NCI-H1417 treated with DMSO at 0.1 percent for 48 hours (cell line): ENCODE measurements at places on chromosomes 6 and 20.

- DNase-seq = no peak
Measured at GRCh38 chr6:136412410-136412809, 122.8 kb upstream of the BCLAF1 start.

DNA sequence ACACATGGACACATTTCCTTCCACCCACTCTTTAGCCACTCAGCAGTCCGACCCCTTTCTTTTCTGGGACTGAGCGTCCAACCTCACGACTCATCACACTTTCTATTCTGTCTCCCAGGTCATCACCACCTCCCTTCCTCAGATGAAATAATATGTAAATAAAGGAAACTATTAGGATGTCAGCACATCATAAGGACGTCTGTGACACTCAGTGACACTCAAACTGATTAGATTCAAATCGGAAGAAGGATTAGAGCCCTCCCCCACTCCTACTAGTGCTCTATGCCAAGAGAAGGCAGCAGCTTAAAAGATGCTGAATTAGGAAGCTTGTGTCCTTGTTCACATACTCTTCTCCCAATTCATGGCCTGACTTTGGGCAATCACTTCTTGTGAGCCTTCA is 113.6 kb downstream of the TNFRSF21 start:
- no peak for DNase-seq

GRCh38 chr6:135351635-135352034 is 145.9 kb downstream of the AHI1 start:
- no peak for DNase-seq

DNA sequence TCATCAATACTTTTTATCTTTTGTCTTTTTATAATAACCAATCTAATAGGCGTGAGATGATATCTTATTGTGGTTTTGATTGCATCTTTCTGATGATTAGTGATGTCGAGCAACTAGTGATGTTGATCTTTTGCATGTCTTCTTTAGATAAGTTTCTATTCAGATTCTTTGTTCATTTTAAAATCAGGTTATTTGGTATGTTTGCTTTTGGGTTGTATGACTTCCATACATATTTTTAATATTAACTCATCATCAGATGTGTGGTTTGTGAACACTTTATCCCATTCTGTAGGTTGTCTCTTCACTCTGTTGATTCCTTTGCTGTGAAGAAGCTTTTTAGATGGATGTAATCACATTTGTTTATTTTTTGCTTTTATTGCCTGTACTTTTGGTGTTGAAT is 295.8 kb downstream of the BCKDHB start:
- no peak for DNase-seq
